Naive thymus-derived CD4-positive, alpha-beta T cell (primary cell): ENCODE measurements at places on chromosomes 3 and 15. TPM values are rescaled to one million over a fixed set of nuclear protein-coding genes. Genes with fewer than 3 reads are reported as not detected.

DNA sequence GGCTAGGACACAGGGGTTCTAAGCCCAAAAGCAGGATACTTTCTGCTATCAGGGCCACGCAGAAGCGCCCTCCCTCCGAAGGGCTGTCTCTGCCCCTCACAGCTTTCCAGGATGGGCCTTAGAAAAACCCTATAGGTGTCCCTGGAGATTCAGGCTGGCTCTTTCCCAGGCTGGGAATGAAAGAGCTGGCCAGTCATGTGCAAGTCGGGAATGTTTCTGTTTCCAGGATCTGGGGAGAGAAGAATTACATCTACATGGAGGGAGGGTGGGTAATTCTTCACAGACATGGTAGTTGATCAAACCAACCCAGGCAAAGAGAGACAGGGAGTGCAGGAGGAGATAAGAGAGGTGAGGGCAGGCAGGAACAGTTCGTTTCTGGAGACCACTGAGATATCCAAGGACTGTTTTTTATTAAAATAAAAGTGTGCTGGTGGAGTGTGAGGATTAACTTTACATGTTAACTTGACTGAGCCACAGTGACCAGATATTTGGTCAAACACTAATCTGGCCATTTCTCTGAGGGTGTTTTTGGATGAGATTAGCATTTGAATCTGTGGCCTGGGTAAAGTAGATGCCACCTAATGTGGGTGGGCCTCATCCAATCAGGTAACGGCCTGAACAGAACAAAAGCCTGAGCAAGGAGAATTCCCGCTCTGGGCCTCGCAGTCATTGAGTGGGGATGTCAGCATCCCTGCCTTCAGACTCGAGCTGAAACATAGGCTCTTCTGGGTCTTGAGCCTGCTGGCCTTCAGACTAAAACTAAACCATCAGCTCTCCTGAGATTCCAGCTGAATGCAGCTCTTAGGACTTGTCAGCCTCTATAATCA, 15.3 kb downstream of the NUP210 start:
- no peak for DNase-seq

The CYFIP1 gene
- total RNA-seq: 35.3 TPM

GRCh38 chr3:14507757-14508504, 32.2 kb downstream of the GRIP2 start:
- DNase-seq: no peak

GRCh38 chr3:149535333-149535685, 60.8 kb downstream of the TM4SF4 start:
- DNase-seq: no peak

DNA sequence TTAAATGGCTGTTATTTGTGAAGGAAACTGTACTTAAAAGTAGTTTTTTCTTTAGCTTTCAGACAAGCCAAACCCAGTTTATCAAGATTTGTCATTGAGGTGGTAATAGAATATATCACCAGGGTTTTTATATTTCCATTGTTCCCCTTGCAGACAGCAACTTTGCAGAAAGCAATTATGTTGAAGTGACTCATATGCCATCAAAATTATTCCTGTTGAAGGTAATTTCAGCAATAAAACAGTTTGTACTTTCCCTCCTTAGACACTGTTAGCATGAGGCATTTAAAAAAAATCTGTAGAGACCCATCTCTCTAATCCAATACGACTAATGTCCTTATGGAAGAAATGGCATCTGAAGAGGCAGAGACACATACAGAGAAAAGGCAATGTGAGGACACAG, 219.0 kb downstream of the NFKBIZ start:
- DNase-seq: no peak

The CLEC3B gene
- total RNA-seq: 1.5 TPM

The CCDC80 gene
- not detected for total RNA-seq

DNA sequence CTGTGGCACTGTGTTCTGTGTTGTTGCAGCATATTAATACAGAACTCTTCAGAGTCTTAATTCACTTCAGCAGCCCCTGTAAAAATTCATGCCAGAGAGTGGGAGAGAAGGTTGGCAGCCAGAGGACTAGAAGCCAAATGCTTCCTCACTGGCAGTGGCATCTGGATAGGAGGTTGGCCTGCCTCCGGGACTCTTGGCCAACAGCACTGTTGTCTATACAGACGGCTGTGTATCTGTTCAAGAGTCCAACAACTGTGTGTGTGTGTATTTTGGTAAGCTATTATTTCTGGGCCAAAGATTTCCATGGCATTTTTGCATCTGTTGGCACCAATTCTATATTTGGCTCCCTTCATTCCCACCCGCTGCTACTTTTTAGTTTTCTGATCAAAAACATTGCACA, 156.0 kb upstream of the SOX2 start:
- no peak for DNase-seq

The ZNF654 gene
- 11.6 TPM for total RNA-seq

GRCh38 chr3:2082871-2083480, 15.7 kb upstream of the CNTN4 start:
- DNase-seq: no peak

DNA sequence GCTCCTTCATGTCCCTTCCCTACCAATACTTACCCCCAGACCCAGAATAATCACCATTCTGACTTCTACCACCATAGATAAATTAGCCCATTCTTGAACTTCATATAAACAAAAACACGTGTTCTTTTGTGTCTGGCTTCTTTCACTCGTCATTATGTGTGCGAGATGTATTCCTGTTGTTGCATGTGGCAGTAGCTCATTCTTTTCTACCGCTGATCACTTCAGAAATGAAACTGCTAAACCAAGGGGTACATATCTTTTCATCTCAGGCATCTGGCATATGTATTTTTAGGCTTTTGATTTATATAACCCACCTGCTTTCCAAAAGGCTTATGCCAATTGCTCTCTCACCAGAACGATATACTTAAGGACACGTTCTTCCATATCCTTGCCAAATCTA, 13.8 kb upstream of the SCG3 start:
- DNase-seq: no peak

- no peak for DNase-seq
Observed at GRCh38 chr3:188343894-188344293, 189.9 kb downstream of the LPP start.

The AQP9 gene
- not detected in 2 replicates for total RNA-seq

The DAZL gene
- total RNA-seq: not detected in 2 replicates

DNA sequence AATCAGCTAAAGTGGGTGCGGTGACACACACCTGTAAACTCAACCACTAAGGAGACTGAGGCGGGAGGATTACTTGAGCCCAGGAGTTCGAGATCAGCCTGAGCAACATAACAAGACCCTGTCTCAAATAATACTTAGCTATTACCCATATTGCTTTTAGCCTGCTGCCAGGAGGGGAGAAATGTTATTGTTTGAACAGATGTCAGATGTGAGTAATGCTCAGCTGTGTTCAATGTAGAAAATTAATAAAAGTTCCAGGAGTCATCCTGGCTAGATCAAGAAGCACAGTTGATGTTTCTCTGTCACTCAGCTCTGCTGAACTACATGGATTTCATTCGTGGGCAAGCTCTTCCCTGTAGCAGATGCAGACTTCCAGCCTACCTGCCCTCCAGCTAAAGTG, 22.2 kb downstream of the LSM3 start:
- DNase-seq: no peak

- no peak for DNase-seq
Observed at GRCh38 chr3:119738741-119739140, 35.9 kb downstream of the CFAP91 start.

The CHST2 gene
- total RNA-seq: 12.3 TPM

DNA sequence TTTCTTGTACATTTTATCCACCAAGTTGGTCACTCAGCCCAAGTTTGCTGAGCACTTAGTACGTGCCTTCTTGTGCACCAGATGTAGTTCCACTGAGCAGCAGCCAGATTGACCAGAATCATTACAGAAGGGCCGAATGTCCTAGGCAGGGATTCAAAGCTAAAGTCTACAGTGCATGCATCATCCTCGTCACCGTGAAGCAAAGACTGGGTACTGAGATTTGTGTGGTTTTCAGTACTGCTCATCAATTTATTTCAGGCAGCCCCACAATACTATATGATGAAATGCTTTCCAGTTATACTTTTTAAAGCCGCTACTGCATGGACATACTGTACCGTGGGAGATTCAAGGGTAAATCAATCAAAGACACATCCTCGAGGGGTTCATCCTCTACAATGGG, 227.0 kb downstream of the ARRDC4 start:
- no peak for DNase-seq

The EEF1AKMT4 gene
- total RNA-seq: 0.27 TPM

- DNase-seq: no peak
Observed at GRCh38 chr3:40086890-40087883, 222.3 kb upstream of the EIF1B start.

DNA sequence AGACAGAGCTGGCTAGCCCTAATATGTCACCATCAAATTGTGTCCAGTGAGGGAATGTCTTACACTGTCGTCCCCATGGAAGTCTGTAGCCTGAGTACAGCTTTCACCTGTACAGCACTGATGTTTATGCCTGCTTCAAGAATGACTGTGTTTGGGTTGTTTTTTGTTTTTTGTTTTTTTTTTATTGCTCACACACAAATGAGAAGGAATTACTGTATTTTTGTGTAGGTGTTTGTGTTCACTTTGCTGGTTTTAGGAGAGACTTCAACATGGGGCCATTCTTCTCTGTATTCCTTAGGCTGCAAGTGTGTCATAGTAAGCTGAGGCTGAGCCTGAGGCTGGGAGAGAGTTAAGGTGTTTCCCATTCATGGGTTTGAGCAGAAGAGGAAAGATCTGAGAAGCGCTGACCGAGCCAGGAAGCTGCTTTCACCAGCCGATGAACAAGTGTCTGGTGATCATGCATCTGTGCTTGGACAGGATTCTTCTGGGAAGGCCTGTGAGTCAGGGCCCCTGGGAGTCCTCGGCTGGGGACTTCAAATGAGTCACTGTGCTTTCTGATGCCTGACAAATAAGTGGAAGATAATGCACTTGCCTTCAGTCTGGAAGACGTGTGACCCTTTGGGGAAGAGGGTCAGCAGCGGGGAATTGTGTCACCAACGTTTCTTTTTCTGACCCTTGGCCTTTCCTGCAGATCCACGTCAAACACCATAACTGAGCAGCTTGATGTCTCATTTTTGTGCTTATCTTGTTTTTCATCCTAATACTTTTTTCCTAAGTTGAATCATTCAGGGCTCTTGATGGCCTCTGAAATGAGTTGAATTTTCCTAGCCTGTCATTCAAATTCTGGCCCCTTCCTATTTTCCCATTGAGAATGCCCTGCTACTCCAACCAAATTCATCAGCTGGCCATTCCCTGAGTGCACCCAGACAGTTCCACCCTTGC, 36.7 kb upstream of the ZBTB38 start:
- no peak for DNase-seq

GRCh38 chr3:31580645-31581044, 47.9 kb downstream of the STT3B start:
- no peak for DNase-seq

DNA sequence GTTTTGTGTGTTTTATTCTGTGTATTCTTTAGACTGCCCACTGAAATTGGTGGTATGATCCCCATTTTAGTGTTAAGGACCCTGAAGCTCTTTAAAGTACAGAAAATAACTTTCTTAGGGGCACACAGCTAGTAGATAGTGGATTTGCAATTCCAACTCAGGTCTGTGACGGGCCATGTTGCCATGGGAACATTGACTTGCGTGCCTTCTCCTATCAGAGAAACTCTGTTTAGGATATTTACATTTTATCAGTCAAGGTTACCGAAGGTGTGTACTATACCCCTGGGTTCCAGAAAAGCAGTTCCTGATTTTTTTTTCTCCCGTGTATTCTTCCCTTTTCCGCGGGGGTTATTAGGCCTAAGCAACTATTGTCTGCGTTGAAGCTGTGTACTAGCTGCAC, 19.4 kb downstream of the MYZAP start:
- DNase-seq: no peak

DNA sequence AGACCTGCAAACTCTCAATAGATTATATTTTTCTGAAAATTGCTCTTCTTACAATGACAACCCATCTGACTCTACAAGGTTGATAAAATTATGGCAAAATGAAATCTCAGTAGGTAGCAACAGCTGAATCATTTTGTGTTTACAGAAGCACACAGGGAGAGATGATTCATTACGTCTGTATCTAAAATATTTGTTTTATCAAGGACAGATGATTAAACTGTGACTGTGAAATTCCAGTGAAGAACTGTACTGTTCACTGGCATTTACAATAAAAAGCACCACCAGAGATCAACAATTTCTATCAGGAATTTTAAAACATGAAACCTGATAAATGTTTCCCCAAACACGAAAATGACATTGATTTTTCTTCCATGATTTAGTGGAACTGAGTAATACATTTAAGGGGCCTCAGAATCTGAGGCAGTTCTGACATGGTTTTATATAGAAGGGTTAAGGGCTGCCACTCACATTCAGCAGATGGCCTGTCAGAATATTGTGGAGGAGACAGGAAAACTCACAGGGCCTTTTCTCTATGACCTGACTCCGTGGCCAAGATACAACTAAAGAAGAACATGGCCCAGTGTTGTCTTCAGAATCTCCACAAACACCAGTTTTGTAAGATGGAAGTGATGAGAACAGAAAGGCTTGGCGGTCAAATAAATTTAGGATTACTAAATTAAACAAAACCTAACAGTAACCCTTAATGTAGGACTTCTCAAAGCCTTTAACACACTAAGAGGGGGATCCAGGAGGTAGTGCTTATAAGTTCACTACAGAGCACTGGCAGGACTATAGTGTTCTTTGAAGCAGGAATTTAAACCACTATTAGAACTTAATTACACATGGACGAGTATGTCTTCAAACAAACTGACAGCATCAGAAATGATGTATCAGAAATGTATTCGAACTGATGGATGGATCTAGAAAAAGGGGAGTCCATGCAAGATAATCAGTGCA, 25.9 kb downstream of the RAD18 start:
- no peak for DNase-seq

The PIERCE2 gene
- total RNA-seq: not detected in 2 replicates

DNA sequence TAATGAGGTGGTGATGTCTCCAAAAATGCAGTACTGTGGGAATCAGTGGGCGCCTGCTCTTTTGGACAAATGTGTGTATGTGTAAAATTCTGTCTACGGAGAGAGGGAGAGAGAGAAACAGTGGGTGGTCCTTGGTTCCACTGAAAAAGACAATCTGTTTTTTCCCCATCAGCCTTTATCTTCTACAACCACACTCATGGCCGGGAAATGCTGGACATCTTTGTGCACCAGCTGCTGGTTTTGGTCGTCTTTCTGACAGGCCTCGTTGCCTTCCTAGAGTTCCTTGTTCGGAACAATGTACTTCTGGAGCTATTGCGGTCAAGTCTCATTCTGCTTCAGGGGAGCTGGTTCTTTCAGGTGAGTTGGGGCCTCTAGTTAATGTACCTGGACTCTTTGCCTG, 51.2 kb upstream of the ADGRG7 start:
- no peak for DNase-seq

DNA sequence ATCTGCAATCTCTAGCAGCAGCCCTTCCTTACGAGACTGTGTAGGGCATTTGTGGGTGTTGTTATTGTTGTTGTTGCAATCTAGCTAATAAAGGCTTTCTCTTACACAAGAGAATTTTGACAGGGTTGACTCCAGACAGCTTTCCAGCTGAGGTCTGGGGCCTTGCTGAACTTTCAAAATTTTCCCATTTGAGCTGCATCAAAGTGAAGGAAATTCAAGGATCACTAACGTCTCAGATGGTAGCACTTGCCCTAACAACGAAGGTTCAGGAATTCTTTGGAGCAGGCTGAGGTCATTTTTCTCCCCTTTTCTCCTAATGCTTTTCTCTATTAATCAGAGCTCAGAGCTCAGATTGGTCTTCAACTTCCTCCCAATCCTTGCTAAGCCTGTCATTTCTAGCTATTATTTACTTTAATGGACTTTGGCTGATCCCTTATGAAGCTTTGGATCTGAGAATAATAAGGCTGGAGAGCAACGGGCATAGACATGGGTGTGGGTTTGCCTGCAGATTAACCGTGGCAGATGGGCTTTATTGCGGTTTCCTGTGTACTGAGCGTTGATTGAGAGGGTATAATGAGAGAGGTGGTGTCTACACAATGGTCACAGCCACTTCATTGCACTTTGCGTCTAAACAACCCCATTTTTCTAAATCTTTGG, 614.0 kb upstream of the AGTR1 start:
- DNase-seq: no peak
